ENCODE measurements at places on chromosomes 11 and 22.

GRCh38 chr11:113184498-113184897, 129.9 kb upstream of the TTC12 start:
- DNase-seq = no peak

DNA sequence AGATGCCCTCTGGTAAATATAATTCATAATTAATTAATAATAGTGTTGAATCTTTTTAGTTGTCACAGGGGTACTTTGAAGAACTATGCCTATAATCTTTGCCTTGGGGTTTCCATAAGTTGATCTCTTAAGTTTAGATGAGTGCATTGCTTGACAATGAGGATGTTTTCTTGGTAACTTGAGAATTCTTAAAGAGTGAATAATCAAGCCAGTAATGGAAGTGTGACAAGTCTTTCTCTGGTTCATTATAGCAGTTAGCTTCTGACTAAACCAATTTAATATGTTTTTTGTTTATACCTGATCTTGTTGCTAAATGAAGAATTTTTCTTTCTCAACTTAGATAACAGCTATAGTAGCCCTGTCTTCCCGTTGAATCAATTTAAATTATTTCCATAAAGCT, 46.2 kb downstream of the ATXN10 start:
- DNase-seq = no peak

GRCh38 chr11:12569499-12570425, 104.5 kb upstream of the TEAD1 start:
- DNase-seq = no peak

DNA sequence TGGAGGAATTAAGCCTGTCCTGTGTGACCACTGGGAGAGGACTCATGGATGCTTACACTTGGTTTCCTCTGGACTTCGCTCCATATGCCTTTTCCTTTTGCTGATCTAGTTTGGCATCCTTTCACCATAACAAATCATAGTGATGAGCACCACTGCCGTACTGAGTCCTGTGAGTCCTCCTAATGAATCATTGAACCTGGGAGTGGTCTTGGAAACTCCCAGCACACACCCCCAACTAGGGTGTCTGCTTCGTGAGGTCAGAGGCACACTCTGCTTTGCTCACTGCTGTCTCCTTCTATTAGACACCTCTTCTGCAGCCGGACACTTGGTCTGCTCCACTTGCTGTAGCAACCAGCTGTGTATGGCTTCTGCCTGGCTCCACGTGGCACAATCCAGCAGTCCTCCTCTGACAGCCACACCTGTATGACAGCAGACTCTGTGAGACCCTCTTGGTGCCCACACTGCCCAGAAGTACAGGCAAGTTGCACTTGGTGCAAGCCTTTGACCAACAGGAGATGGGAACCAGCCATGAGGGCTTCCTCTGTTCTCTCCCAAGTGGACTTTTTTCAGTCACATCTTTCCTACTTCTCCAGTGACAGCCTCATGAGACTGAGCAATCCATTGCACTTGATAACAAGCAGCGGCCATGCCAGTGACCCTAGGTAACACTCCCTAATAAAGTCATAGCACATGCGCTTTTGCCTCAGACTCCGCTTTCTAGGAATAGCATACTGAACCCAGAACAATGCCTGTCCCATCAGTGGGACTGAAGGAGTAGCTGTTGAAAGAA, 65.0 kb upstream of the HMGXB4 start:
- DNase-seq = no peak
